Progenitor cell of endocrine pancreas (in vitro differentiated cells): ENCODE measurements at places on chromosomes 2 and 18. TPM values are rescaled to one million over a fixed set of nuclear protein-coding genes. Genes with fewer than 3 reads are reported as not detected.

GRCh38 chr2:127166231-127166860, 53.8 kb downstream of the CYP27C1 start:
- no peak for DNase-seq
- H3K4me3 ChIP-seq = no peak overlapping the region
- H3K27me3 ChIP-seq = peaks cover 2% of the 10 kb centered on the region
- H3K36me3 ChIP-seq = no peaks in the 10 kb centered on the region
- H3K27ac ChIP-seq = no peak overlapping the region
- H3K4me1 ChIP-seq = peaks cover 45% of the 10 kb centered on the region

GRCh38 chr2:65374999-65375398, 57.4 kb downstream of the SPRED2 start:
- DNase-seq = no peak
- H3K4me3 ChIP-seq = no peak overlapping the region
- H3K4me1 ChIP-seq = peaks cover 39% of the 10 kb centered on the region
- no peaks in the 10 kb centered on the region for H3K27me3 ChIP-seq

GRCh38 chr2:1032030-1032429, 81.4 kb downstream of the SNTG2 start:
- H3K27ac ChIP-seq = no peak overlapping the region
- H3K4me3 ChIP-seq = no peak overlapping the region
- H3K4me1 ChIP-seq = peaks cover 1% of the 10 kb centered on the region
- DNase-seq = no peak
- H3K36me3 ChIP-seq = no peaks in the 10 kb centered on the region

GRCh38 chr2:28347193-28347592, 45.5 kb upstream of the FOSL2 start:
- no peaks in the 10 kb centered on the region for H3K36me3 ChIP-seq
- no peak overlapping the region for H3K27ac ChIP-seq
- peaks cover 2% of the 10 kb centered on the region for H3K27me3 ChIP-seq

DNA sequence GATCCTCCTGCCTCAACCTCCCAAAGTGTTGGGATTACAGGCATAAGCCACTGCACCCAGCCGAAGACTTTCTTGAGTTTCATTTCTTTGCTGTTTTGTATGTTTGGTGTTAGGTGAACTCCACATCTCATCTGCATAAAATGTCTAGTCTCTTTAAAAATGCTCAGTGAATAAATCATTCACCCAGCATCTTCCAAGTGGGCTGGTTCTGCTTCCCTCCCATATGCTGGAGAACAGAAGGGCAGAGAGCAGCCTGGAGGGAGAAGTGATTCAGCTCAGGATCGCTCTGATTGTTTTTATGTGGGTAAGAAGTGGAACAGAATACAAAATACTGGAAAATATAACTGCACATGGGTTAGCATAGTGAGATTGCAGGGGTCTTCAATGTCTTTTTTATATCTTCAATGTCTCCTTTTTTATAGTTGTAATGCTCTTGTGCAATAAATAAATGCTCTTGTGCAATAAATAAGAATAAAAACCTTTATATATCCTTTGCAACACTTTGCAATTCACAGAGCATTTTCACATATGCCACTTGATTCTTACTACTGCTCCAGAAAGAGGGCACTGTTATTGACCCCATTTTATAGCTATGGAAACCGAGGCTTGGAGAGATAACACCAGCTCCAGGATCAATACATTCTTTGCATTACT, 253.0 kb upstream of the NCKAP5 start:
- H3K27ac ChIP-seq = peak overlapping the region; percentile 18
- H3K4me1 ChIP-seq = peaks cover 18% of the 10 kb centered on the region
- H3K27me3 ChIP-seq = no peaks in the 10 kb centered on the region

- H3K4me1 ChIP-seq = peaks cover 5% of the 10 kb centered on the region
- no peak overlapping the region for H3K27ac ChIP-seq
- H3K36me3 ChIP-seq = no peaks in the 10 kb centered on the region
- DNase-seq = no peak
Observed at GRCh38 chr18:9827793-9828505, 57.8 kb upstream of the TXNDC2 start.

- no peaks in the 10 kb centered on the region for H3K36me3 ChIP-seq
- no peak overlapping the region for H3K27ac ChIP-seq
- H3K4me3 ChIP-seq = no peak overlapping the region
Observed at GRCh38 chr2:48724278-48724677, 31.2 kb downstream of the LHCGR start.

GRCh38 chr2:105593221-105593967, 151.3 kb upstream of the NCK2 start:
- no peak overlapping the region for H3K4me3 ChIP-seq
- H3K36me3 ChIP-seq = no peaks in the 10 kb centered on the region
- H3K27me3 ChIP-seq = peaks cover 4% of the 10 kb centered on the region
- H3K27ac ChIP-seq = no peak overlapping the region

GRCh38 chr2:134360745-134361487, 107.0 kb downstream of the MGAT5 start:
- no peaks in the 10 kb centered on the region for H3K27me3 ChIP-seq
- peaks cover 7% of the 10 kb centered on the region for H3K4me1 ChIP-seq
- H3K36me3 ChIP-seq = peaks cover 13% of the 10 kb centered on the region
- DNase-seq = no peak
- H3K4me3 ChIP-seq = no peak overlapping the region

- H3K36me3 ChIP-seq = peaks cover under 1% of the 10 kb centered on the region
- no peaks in the 10 kb centered on the region for H3K27me3 ChIP-seq
- DNase-seq = no peak
- H3K4me1 ChIP-seq = peaks cover 17% of the 10 kb centered on the region
- no peak overlapping the region for H3K4me3 ChIP-seq
Observed at GRCh38 chr2:148132412-148132811, 111.5 kb downstream of the MBD5 start.

DNA sequence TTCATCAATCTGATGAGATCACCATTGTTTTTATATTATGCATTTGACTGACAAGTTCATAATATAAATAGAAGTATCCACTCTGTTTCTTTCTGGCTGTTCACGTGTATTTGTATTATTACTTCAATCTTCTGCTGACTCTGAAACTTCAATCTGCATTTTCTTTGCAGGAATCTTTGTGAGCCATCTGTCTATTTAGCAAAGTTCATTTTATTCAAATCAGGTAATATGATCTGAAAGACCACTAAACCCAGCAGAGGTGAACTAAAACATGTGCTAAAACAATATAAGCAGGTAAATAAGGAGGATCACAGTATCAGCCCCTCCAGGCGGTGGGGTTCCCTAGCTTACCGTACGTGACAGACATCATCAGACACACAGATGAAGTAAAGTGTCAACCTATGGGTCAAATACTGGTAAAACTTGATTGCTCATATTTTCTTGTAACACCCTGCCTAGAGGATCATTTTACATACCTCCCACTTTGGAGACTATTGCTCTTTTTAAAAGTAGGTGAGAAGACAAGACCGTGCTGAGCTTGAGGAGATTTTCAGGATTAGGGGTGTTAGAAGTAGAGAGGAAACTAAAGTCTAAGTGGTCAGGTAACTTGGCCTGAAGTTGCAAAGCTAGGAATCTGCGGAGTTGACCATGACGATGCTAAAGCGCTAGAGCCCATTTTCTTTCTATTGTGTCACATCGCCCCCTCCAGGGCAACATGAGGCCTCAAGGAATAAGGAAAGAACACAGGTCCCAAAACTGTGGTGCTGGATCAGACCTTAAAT, 9.0 kb downstream of the DTNB start:
- peak; percentile 34 for DNase-seq
- H3K4me3 ChIP-seq = no peak overlapping the region
- H3K27me3 ChIP-seq = no peaks in the 10 kb centered on the region
- H3K36me3 ChIP-seq = no peaks in the 10 kb centered on the region
- peaks cover 10% of the 10 kb centered on the region for H3K4me1 ChIP-seq

GRCh38 chr2:888906-889566, 61.6 kb upstream of the SNTG2 start:
- H3K4me3 ChIP-seq = no peak overlapping the region
- H3K27me3 ChIP-seq = peaks cover 24% of the 10 kb centered on the region
- H3K4me1 ChIP-seq = no peaks in the 10 kb centered on the region

GRCh38 chr18:63736876-63737275, 34.1 kb downstream of the SERPINB11 start:
- no peaks in the 10 kb centered on the region for H3K36me3 ChIP-seq
- H3K27me3 ChIP-seq = no peaks in the 10 kb centered on the region
- no peak overlapping the region for H3K27ac ChIP-seq
- DNase-seq = no peak

GRCh38 chr18:33647365-33647764, 69.3 kb downstream of the ASXL3 start:
- peaks cover 2% of the 10 kb centered on the region for H3K36me3 ChIP-seq
- H3K27ac ChIP-seq = no peak overlapping the region
- H3K27me3 ChIP-seq = no peaks in the 10 kb centered on the region
- DNase-seq = no peak

GRCh38 chr2:20615466-20616241, 35.2 kb downstream of the HS1BP3 start:
- H3K4me1 ChIP-seq = peaks cover 7% of the 10 kb centered on the region
- no peaks in the 10 kb centered on the region for H3K27me3 ChIP-seq
- H3K4me3 ChIP-seq = no peak overlapping the region
- H3K36me3 ChIP-seq = peaks cover 2% of the 10 kb centered on the region
- H3K27ac ChIP-seq = no peak overlapping the region

DNA sequence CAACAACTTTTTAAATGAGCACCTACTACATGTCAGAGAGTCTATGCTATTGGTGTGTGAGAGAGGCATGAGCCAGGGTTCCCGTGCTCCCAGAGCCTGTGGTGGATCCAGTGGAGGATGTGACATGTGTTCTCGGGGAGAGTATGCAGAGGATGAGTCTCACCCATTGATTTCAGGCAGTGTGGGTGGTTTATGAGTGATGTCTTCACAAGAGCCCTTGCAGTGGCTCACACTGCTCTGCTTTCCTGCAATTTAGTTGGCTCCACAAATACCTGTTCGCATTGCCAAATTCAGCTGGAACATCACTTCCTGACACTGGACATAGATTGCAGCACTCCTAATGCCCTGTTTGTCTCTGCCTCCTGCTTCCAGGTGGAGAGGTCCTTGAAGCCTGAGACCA, 243.6 kb upstream of the CXCR4 start:
- H3K27me3 ChIP-seq = no peaks in the 10 kb centered on the region
- no peaks in the 10 kb centered on the region for H3K36me3 ChIP-seq
- DNase-seq = no peak
- no peak overlapping the region for H3K27ac ChIP-seq
- no peak overlapping the region for H3K4me3 ChIP-seq

DNA sequence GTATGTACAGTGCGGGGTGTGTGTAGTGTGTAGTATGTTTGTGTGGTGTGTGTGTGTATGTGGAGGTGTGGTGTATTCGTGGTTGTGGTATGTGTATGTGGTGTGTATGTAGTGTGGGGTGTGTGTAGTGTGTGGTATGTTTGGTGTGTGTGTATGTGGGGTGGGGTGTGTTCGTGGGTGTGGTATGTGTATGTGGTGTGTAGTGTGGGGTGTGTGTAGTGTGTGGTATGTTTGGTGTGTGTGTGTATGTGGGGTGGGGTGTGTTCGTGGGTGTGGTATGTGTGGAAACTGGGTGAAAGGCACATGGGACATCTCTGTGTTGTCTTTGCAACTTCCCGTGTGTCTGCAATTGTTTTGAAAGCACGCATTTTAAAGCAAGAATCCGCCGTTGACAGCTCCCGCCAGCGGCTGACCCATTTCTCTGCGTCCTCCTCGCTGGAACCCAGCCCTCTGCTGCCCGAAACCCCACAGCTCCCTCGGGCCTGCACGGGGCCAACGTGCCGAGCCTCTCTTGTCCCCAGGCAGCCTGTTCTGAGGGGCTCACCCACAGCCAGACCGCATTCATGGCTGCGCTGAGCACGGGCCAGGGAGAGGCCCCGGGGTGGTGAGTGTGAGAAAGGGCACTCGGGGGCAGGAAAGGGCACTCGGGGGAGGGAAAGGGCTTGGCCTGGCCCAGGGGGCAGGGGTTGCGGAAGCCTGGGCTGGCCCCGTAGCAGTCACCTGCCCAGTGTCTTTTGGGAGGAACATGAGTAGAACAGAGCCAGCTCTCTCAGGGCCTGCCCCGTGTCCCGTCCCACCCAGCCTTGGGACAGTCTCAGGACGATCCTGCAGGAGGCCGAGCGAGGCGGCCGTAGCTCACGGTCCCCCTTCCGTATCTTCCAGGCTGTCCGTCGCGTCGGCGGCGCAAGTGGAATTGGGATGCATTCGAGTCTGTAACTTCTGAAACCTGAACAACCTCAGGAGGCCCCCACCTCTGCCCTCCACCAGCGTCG, 61.4 kb downstream of the TWIST2 start:
- DNase-seq = no peak
- no peak overlapping the region for H3K4me3 ChIP-seq
- H3K27ac ChIP-seq = no peak overlapping the region
- H3K36me3 ChIP-seq = no peaks in the 10 kb centered on the region

DNA sequence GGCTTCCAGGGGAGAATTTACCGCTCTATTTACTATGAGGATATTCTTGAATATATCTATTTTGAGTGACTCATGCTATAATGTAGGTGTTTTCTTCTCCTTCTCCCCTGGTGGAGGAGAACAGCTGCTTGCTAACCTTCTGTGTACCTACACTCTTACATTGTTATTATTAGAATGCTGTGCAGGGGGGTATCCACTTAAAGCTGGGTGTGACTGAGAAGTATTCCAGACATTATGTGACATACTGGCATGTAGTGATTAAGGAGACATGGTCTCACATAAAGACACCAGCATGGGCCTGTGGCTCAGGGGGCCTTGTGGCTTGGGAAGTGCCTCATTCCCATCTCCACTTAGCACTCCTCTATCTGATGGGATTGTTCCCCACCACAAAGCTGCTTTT, 287.9 kb downstream of the PTPRM start:
- peaks cover 1% of the 10 kb centered on the region for H3K36me3 ChIP-seq
- no peak overlapping the region for H3K27ac ChIP-seq
- peaks cover 2% of the 10 kb centered on the region for H3K4me1 ChIP-seq
- DNase-seq = no peak
- H3K4me3 ChIP-seq = no peak overlapping the region

DNA sequence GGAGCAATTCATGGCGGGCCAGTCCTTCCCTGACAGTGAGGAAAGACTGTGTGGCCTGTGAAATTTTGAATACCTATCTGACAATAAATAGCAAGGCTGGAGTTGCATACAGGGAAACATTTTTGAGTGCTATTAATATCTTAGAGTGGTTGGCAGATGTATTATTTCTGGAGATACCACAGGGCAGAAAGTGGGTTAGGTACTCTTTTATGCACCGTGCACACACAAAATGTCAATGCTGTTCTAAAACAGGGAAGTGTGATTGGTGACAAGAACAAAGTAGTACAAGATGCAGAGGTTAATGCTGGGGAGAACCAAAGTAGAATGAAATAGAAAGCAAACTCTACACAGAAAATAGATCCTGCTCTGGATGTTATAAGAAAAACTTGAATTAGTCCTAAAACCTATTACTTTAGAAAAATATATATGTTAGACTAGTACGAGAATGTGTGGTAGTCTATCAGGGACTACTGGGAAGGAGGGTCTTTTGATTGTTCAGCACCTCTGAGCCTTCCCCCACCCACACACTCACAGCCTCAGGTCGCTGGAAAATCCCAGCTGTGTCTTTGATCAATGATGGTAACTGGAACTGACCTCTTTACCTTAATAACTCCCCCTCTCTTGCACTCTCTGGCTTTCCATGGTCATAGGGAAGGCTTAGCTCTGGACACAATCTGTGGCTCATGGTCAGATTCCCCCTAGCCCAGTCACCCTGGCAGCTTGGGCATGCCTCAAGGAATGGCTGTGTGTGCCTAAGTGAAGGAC, 58.2 kb downstream of the SERPINB8 start:
- H3K27ac ChIP-seq = no peak overlapping the region
- H3K27me3 ChIP-seq = peaks cover 4% of the 10 kb centered on the region
- H3K36me3 ChIP-seq = no peaks in the 10 kb centered on the region
- no peak overlapping the region for H3K4me3 ChIP-seq
- DNase-seq = no peak
- peaks cover 2% of the 10 kb centered on the region for H3K4me1 ChIP-seq

FAM124B gene
- not detected in 2 replicates for total RNA-seq

CRYGC gene
- total RNA-seq = not detected in 2 replicates

CPO gene
- 0.24 TPM in 1 of 2 replicates, not detected in the other for total RNA-seq

VSNL1 gene
- total RNA-seq = 1.1 TPM in 2 replicates

ST6GAL2 gene
- total RNA-seq = 8.0 and 8.3 TPM in 2 replicates

REEP1 gene
- 12.0 and 14.2 TPM in 2 replicates for total RNA-seq

NR4A2 gene
- total RNA-seq = 7.9 and 8.3 TPM in 2 replicates

CTNNA2 gene
- total RNA-seq = 8.5 and 10.2 TPM in 2 replicates

HOXD10 gene
- not detected in 2 replicates for total RNA-seq

UNC50 gene
- 39.3 and 43.4 TPM in 2 replicates for total RNA-seq
